ENCODE measurements at places on chromosomes 5 and 9. TPM values are rescaled to one million over a fixed set of nuclear protein-coding genes. Genes with fewer than 3 reads are reported as not detected.

Gene PTGS1
- total RNA-seq, result 3.1 TPM

Gene GSN
- total RNA-seq, result 342 TPM

Gene RELL2
- 22.6 TPM for total RNA-seq

Gene FANCG
- 15.9 TPM for total RNA-seq

Gene EDIL3
- 246 TPM for total RNA-seq

Gene SIL1
- 23.0 TPM for total RNA-seq

Gene TXNDC15
- total RNA-seq, result 86.8 TPM

Gene ZNF169
- total RNA-seq, result 9.3 TPM

Gene JADE2
- total RNA-seq, result 9.1 TPM

Gene FAM240B
- total RNA-seq, result not detected

Gene DMRT2
- 2.0 TPM for total RNA-seq

DNA sequence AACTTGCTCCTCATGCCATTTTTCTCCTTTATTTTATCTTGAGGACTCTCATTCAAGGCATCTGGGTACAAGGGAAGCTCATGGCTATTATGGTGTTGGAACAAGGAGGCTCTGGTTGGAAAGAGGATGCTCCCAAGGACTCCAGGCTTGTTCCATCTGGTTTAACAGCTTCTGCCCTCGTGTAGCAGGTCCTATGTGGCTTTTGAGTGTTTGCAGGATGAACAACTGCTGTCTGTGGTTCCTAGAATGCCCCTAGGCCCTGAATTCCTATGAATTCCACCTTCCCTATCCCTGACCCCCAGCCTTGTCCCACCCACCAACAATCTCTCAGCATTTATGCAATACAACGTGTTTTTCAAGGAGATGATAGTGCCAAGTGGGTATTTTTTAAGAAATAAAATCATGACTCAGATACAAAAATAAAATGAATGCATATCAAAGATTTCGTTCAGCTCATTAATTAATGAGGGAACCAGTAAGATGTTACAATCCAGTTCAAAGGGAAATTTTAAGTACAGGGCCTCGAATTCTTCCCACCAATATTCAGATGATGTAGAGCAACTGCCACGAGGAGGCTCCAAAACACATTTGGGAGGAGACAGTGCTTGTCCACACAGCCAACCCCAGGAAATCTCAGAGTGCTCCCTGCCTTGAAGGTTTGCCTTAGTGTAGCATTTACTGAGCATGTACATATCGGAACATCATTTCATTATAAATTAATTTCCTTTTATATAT, 182.0 kb downstream of the MUSK start:
- DNase-seq, result no peak

GRCh38 chr9:1837453-1838084, 177.6 kb upstream of the SMARCA2 start:
- DNase-seq, result peak; percentile 49

- peak; percentile 25 for DNase-seq
These were observed 535.1 kb downstream of the ELAVL2 start for GRCh38 chr9:23290973-23291372.

DNA sequence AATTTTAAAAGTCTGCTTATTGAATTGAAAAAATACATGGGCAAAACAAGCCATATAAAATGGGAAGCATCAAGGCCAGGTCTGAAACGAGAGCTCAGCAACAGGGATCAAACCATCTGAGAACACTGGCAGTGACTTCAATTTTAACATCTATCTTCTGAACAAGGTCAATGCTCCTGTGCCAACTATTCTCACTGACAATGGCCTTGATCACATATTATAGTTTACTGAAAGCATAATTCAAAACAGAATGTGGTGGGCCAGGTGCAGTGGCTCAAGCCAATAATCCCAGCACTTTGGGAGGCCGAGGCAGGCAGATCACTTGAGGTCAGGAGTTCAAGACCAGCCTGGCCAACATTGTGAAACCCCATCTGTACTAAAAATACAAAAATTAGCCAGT, 9.0 kb downstream of the ECPAS start:
- DNase-seq, result no peak

DNA sequence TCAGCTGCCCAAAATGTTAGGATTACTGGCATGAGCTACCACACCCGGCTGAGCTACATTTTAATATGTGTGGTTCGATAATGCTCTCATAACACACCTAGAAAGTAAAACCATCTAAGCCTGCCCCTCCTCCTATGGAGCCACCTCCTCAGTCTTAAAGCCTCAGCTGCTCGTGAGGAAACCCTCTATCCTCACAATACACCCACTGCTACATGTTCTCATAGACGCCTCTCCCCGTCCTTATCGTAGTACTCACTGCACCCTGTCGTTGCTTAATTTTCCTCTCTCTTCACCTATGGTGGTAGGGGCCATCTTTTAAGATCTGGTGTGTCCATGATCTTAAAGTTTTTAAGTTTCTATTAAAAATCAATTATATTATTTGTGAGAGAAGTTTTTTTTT, 72.9 kb downstream of the RCL1 start:
- no peak for DNase-seq

DNA sequence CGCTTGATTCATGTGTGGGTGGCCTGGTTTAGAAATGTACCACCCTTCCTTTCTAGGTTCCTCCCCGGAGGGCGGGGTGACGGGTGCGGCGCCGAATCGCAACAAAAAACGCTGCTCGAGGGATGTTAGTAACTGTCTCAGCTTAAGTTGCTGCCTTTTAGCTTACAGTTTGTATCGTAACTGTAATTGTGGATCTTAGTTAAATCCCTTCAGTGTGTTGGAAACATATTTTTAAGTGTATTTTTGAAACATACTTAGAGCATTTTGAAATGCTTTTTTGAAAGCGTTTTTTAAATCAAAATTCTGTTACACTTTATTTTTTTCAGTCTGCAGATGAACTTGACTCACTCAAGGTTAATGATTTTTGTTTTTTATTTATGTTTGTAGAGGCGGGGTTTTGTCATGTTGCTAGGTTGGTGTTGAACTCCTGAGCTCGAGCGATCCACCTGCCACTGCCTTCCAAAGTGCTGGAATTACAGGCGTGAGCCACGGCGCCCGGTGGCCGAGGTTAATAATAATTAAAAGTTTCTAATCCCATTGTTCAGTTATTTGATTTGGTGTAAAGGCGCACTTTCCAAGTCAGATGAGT, 997 bp upstream of the CHD1 start:
- no peak for DNase-seq

GRCh38 chr9:3526997-3527940, 1.5 kb upstream of the RFX3 start:
- DNase-seq, result no peak

DNA sequence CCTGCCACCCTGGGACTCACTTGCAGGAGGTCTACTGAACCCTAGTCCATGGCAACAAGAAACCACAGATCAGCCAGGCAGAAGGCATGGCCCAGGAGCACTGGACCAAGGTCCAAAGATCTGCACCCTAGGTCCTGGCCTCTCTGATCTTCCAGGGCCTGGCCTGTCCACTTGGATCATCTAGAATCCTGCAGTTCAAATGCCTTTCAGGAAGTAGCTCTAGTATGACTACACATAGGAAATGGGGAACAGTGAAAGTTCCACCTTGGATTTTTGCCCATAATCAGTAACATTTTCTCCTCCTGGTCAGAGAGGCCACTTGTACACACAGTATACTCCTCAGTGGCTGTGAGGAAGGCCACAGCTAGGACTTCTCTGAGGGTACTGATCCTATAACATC, 11.5 kb downstream of the ANXA6 start:
- DNase-seq, result no peak

DNA sequence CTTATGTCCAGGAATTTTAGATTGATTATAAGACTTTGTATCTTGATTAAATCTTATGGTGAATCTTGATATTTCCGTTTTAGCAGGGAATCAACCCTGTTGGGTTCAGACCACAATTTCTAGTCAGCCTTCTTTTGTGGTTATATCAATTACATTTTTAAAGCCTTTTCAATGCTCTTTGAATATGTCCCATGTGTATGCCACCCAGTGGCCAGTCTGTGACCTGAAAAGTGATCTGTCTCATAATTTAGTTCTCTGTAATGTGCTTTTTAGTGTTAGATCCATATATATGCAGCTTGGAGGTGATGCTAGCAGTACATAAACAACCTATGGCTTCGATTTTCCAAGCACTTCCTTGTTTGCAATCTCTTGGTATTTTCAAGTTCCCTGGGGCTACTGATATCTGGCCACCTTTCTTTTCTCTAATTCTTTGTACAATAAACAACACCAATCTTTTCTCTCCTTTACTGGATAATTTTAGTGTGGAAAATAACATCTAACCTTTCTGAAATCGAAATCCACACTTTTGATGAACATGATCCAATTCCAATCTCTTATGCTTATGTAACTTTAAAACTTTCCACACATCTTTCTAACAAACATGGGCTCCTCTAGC, 28.8 kb downstream of the PDE8B start:
- DNase-seq, result no peak

DNA sequence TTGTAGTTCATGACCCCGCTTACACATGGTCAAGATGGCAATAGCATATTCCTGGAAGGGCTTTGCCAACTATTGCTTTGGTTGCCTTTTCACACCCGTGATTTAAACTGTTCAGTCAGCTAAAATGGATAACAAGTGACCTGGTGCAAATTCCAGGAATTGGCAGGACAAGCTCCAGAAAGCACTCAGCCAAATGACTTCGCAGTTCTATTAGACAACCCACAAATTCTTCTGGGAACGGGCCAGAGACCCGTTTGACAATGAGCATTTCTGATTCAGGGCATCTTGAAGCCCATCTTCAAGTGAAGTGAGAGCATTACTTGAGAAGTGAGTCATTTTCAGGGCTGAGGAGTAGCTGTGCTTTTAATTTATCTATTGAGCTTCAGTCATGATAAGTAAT, 165.0 kb downstream of the DROSHA start:
- DNase-seq, result peak; percentile 52

- no peak for DNase-seq
These were observed 103.0 kb downstream of the AOPEP start for GRCh38 chr9:94829380-94830070.

GRCh38 chr9:78438211-78438610, 141.3 kb downstream of the PSAT1 start:
- peak; percentile 76 for DNase-seq

DNA sequence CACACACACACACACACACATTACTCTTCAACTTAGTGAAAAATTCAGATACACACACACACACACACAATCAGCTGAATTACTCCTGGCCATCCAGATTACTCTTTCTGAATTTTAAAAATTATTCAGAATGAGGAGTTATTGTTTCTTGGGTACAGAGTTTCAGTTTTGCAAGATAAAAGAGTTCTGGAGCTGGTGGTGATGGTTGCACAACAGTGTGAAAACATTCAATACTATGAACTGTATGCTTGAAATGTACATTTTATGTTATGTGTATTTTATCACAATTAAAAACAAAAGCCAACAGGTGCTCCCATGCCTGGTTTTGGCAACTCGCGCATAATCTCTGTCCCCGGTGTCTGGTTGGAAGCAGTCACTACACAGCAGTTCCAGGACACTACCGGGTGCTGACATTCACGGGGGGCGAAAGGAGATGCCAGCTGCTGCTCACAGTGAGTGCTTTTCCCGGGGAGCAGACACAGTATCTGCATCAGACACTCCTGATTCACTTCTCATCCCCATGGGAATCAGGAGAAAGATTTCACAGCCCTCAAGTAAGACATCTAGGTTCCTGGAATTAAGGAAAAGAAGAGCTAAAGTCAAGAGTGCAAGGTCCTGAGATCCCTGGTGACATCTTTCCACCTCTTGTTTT, 55.7 kb downstream of the LHFPL2 start:
- DNase-seq, result no peak

GRCh38 chr5:154868702-154869101, 10.3 kb downstream of the CNOT8 start:
- DNase-seq, result no peak

GRCh38 chr9:84736081-84736480, 66.6 kb downstream of the NTRK2 start:
- peak; percentile 63 for DNase-seq

DNA sequence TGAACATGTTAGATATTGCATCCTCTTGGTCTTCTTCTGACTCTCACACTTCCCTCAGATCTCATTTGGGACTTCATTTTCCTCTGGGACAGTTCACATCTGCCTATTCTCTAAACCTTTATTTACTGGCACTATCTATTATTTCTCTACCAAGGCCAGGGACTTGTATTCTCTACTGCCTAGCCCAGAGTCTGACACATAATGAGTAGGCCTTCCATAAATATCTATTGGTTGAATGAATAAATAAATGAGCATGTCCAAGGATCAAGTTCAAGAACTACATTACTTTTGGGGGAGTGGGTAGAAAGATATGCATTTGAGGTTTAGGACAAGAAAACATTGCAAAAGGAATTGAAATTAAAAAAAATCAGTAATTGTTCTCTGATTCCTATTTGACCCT, 250.3 kb downstream of the TRIM32 start:
- DNase-seq, result no peak

DNA sequence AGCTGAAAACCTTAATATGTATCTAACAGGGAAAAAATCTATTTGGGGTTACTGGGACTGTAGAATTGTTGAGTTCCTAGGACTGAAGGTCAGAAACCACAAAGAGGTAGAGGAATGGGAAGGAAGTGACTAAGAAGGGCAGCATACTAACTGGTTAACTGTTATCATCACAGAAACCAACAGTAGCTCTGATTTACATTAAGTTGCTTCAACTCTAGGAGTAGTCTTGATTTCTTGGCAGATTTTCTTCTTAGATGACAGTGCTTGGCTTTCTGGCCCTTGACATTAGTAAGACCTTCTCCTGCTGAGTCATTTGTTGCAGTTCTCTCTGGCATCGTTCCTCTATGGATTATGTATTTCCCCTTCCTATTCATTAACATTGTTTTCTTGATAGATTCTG, 116.1 kb upstream of the RASA1 start:
- no peak for DNase-seq

Measured in spinal cord (tissue), 10 donors.